ENCODE measurements at places on chromosomes 11 and 22.

DNA sequence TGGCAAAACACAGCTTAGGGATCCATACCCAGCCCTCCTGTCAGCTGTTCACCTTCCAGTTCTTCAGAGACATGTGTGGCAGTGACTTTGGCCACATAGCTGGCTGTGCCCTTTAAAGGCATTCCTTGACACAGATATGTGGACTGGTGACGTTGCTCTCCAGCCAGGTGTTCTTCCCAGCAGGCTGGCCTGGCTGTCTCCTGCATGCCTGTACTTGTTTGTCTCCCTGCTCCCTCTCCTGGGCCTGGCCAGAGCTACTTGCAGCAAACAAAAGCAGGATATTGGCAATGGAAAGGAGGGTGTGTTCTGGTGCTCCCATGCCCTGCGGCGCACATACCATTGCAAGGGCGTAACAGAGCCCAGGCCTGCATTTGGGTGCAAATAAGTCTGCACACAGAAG is 38.3 kb downstream of the PIK3IP1 start:
- DNase-seq = no peak

DNA sequence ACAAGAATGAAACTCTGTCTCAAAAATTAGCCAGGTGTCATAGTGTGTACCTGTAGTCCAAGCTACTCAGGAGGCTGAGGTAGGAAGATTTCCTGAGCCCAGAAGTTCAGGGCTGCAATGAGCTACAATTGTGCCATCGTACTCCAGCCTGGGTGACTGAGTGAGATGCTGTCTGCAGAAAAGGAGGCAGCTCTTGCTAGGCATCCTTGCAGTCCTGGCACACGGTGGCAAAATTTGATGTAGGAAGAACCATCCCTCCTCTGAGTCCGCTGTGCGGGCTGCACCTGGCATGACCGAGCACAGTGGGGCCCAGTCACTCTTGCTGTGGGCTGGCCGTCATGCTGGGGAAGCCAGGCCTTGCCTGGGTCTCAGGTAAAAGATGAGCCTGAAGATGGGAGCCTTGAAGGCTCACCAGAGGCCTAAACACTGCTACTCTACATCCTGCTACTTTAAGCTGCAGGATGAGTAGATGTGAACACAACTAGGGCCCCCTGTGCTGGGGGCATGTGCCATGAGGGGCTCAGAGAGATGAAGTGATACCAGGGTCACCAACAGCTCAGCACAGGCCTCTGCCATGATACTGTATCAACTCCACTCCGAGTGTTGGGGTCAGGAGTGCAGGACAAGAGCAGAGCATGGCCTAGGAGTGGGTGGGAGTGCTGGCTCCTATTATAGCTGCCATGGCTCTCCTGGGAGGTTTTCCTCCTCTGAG is 18.6 kb downstream of the CDC45 start:
- DNase-seq = no peak

GRCh38 chr11:82792822-82793569 is 59.3 kb upstream of the FAM181B start:
- DNase-seq = no peak

DNA sequence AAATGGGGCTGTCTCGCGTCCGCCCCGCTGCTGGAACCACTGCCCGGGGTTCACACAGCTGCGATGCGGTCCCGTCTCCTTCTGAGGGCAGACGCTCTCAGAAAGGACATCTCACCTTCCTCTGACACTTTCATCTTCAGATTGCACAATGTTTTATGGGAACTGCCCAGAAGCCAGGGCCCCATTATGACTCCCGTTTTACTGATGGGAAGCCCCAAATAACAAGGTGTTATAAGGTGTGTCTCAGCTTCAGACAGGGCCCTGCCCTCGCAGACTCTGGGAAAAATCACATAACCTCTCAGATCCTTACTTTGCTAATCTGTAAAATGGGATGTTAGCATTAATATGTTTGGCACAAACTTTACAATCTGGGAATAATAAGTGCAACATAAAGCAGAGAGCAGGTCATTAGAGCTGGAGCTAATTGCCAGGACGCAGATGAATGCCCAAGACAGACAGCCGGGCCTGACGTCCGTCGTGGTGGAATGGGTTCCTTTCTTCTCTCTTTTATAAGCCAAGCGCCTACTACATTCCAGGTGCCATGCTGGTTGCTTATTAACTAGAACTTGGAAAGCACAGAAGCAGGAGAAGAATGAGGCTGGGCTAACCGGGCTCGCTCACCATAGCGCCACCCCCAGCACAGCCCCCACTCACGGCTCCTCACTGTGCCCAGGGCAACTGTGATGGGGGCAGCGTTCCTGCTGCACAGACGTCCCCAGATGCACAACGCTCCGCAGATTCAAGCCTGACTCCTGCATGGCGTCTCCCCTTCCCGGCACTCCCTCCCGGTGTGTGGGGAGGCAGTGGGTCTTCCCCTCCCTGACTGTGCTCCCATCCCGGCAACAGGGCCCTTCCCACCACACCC is 43.8 kb downstream of the TRMU start:
- no peak for DNase-seq

DNA sequence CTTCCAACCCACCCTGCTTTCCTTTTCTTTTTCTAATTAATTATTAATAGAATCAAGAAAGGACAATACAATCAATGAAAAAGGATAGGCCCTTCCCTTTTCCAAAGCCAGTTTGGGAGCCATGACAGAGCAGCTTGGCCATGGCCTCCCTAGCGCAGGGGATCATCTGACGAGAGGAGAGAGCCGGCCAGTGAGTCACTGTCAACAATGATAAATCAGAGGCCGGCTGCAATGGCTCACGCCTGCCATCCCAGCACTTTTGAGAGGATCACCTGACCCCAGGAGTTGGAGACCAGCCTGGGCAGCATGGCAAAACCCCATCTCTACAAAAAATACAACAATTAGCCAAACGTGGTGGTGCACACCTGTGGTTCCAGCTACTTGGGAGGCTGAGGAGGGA is 27.5 kb upstream of the KRTAP5-7 start:
- DNase-seq = no peak

- no peak for DNase-seq
Measured at GRCh38 chr22:40818192-40818746, 877 bp downstream of the SLC25A17 start.
